ENCODE measurements at places on chromosomes 6 and 20.

- H3K36me3 ChIP-seq = peaks cover 31% of the 10 kb centered on the region
- H3K27me3 ChIP-seq = no peaks in the 10 kb centered on the region
- peaks cover 10% of the 10 kb centered on the region for H3K4me1 ChIP-seq
- H3K4me3 ChIP-seq = no peak overlapping the region
- peak overlapping the region; percentile 31 for H3K27ac ChIP-seq
- DNase-seq = no peak
Measured at GRCh38 chr20:50121858-50122271, 8.9 kb upstream of the UBE2V1 start.

- H3K4me1 ChIP-seq = no peaks in the 10 kb centered on the region
- H3K27me3 ChIP-seq = no peaks in the 10 kb centered on the region
- H3K36me3 ChIP-seq = no peaks in the 10 kb centered on the region
- no peak for DNase-seq
- no peak overlapping the region for H3K4me3 ChIP-seq
- H3K27ac ChIP-seq = no peak overlapping the region
Measured at GRCh38 chr6:169997930-169998218, 246.5 kb downstream of the ERMARD start.

DNA sequence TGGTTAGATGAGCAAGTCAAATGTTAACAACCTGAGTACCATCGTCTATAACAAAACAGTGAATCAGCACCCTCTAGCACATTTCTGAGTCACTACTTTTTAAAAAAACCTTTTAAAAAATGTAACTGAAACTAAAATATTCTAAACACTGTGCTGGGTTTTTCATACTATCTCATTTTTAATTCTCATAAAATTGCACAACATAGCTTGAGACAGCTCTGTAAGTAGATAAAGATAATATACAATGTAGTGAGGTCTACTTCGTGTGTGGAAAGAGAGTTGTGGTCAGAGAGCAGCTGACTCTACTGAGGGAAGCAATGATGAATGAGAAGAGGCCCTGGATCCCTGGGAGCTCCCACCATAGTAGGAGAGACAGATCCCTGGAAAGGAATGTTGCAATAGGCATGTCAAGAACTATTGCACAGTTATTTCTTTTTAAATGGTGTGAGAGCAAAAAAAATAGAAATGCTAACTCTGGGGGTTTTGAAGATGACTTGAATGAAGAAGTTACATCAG lies 13.6 kb upstream of the CALHM6 start:
- peaks cover 20% of the 10 kb centered on the region for H3K4me1 ChIP-seq
- no peaks in the 10 kb centered on the region for H3K27me3 ChIP-seq
- DNase-seq = no peak

GRCh38 chr6:109531446-109531845 lies 48.4 kb upstream of the ZBTB24 start:
- H3K4me1 ChIP-seq = no peaks in the 10 kb centered on the region
- H3K4me3 ChIP-seq = no peak overlapping the region
- DNase-seq = no peak
- H3K27me3 ChIP-seq = no peaks in the 10 kb centered on the region

DNA sequence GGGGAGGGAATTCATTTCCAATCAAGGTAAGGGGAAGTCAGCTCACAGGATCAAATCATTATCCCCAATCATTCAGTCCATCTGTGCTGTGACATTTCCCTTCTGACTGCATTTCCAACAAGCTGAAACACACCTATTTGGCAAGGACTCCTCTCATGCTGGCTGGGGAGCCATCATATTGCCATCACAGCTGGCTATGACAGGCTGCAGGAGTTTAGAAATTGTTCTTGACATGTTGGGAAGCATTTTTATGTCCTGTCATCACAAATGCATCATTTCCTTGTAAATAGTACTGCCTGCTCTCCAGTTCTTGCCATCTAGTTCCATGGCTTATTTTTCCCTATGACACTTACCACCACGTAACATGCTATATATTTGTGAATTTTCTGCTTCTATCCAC lies 113.9 kb upstream of the TMEM170B start:
- no peak overlapping the region for H3K27ac ChIP-seq
- no peak for DNase-seq
- peaks cover 5% of the 10 kb centered on the region for H3K27me3 ChIP-seq

GRCh38 chr20:49483696-49484123 lies 1.2 kb upstream of the KCNB1 start:
- peak overlapping the region; percentile 61 for H3K4me3 ChIP-seq
- no peak for DNase-seq
- H3K27me3 ChIP-seq = peaks cover 83% of the 10 kb centered on the region
- no peaks in the 10 kb centered on the region for H3K36me3 ChIP-seq
- H3K27ac ChIP-seq = no peak overlapping the region

DNA sequence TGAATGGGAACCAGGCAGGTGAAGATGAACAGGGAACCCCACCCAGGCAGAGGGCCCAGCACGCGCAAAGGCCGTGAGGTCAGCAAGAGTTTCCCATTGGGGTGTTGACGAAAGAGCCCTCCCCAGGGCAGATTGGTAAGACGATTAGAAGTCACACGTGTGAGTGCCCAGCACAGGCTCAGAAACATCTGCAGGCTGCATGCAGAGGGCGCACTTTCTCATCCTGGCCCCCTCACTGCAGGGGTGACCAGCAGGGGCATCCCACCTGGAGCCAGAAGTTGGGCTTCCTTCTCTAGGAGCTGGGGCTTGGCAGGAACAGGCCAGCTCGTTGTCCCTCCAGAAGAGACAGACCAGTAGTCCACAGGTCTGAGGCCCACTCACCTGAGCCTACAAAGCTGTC lies 38.4 kb downstream of the VSTM2L start:
- no peak overlapping the region for H3K4me3 ChIP-seq
- peaks cover 6% of the 10 kb centered on the region for H3K4me1 ChIP-seq
- DNase-seq = peak; percentile 64
- H3K36me3 ChIP-seq = no peaks in the 10 kb centered on the region
- H3K27me3 ChIP-seq = no peaks in the 10 kb centered on the region

- no peak for DNase-seq
- peaks cover 58% of the 10 kb centered on the region for H3K27me3 ChIP-seq
- no peaks in the 10 kb centered on the region for H3K36me3 ChIP-seq
- no peak overlapping the region for H3K27ac ChIP-seq
- peaks cover 11% of the 10 kb centered on the region for H3K4me1 ChIP-seq
Measured at GRCh38 chr20:38604873-38605303, 3.3 kb downstream of the ARHGAP40 start.

DNA sequence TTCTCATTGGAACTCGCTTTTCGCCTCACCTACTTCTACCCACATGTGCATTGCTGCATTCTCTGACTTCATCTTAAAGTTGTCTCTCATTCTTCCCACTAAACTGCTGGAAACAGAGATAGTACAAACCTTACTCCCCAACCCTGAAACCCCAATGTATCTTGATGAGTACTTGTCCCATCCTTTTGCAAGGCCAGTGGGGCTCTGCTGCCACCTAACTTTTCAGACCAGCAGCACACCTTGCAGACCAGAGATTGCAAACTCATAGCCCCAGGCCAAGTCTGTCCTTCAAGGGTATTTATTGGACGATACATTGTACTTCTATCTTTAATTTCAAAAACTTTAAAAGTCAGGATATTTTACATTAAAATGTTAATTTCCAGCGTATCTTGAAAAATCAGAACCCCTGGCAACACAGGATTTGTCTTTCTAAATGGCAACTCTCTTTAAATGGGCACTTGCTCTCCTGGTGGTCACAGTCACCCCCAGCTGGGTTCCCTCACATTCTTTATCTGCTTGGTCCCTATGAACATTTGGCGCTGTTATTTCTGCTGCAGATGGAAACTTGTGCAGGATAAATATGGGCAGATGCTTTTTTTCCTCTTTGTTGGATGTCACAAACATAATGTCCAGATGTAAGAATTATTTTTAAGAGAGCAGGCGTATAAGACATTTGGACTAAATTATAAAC lies 83.9 kb downstream of the SOD2 start:
- no peaks in the 10 kb centered on the region for H3K27me3 ChIP-seq
- no peak for DNase-seq
- no peak overlapping the region for H3K4me3 ChIP-seq
- H3K36me3 ChIP-seq = no peaks in the 10 kb centered on the region

DNA sequence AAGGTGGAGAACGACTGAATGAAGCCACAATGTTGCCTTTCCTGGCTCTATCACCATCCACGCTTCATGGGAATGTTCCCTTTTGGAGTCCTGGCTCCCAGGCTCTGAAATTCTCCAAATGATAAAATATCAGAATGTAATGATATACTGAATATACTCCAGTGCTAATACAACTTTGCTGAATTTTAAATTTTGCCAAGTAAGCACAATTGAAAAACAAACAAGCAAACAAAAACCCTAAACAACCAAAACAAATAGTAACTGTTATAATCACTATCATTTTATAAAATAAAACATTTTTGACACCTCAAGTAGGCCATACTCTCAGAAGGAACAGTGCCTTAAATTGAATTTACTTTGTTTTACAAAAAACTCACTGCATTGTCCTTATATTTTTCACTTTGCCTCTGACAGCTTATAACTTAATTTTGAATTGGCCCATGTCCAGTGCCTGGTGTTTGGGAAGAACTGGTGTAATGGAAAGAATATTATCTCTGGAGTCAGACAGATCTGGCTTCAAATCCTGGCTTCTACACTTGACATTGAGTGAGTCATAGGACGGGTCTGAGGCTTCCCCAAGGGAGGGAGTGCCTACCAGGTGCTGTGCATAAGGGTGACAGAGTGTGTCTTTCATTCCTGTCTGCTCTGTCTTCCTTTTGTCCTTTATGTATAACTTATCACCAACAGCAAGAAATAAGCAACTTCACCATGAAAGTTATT lies 698.3 kb downstream of the EPM2A start:
- H3K36me3 ChIP-seq = no peaks in the 10 kb centered on the region
- peaks cover 13% of the 10 kb centered on the region for H3K27me3 ChIP-seq
- H3K27ac ChIP-seq = no peak overlapping the region

- H3K27ac ChIP-seq = peak overlapping the region; percentile 24
- no peaks in the 10 kb centered on the region for H3K27me3 ChIP-seq
- H3K36me3 ChIP-seq = no peaks in the 10 kb centered on the region
- no peak for DNase-seq
- H3K4me1 ChIP-seq = peaks cover 29% of the 10 kb centered on the region
Measured at GRCh38 chr20:25230166-25230831, 17.6 kb upstream of the PYGB start.

DNA sequence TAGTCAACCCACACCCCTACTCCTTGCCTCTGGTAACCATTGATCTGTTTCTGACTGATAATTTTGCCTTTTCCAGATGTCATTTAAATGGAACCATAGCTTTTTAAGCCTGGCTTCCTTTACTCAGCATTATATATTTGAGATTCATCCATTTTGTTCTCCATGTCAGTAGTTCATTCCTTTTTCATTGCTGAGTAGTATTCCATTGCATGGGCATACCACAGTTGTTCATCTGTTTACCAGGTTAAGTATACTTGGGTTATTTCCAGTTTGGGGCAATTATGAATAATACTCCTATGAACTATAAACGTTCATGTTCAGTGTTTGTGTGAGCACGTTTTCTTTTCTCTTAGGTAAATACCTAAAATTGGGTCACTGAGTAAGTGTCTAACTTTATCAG lies 25.1 kb downstream of the FGD2 start:
- DNase-seq = no peak
- no peaks in the 10 kb centered on the region for H3K27me3 ChIP-seq
- no peaks in the 10 kb centered on the region for H3K36me3 ChIP-seq
- H3K27ac ChIP-seq = peak overlapping the region; percentile 26
- H3K4me3 ChIP-seq = no peak overlapping the region

DNA sequence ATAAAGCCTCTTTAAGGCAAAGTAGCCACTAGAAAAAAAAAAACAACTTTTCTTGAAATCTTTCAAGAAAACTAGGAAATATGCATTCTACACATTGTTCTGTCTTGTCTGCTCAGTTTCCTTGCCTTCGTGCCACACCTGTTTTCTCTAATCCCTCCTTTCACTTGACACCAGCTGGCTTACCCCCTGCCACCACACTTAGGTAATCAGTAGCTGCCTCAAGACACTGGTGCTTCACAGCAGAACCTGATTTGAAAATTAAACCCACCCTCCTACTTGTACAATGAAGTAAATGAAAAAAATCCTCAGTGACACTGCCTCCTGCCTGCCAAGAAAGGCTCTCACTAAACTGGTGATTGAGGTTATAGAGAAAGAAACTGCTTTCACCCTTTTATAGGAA lies 45.8 kb upstream of the SCML4 start:
- H3K27ac ChIP-seq = peak overlapping the region; percentile 39
- peaks cover 9% of the 10 kb centered on the region for H3K36me3 ChIP-seq
- no peak overlapping the region for H3K4me3 ChIP-seq
- H3K4me1 ChIP-seq = peaks cover 5% of the 10 kb centered on the region
- no peaks in the 10 kb centered on the region for H3K27me3 ChIP-seq
- DNase-seq = no peak

DNA sequence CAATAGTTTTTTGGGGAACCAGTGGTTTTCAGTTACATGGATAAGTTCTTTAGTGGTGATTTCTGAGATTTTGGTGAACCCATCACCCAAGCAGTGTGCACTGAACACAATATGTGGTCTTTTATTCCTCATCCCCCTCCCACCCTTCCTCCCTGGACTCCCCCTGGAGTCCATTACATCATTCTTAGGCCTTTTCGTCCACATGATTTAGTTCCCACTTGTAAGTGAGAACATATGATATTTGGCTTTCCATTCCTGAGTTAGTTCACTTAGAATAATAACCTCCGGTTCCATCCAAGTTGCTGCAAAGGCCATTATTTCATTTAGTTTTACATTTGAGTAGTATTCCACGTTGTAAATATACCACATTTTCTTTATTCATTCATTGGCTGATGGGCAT lies 28.3 kb downstream of the RPP40 start:
- no peak overlapping the region for H3K27ac ChIP-seq
- H3K4me1 ChIP-seq = peaks cover 5% of the 10 kb centered on the region
- no peak overlapping the region for H3K4me3 ChIP-seq
- H3K36me3 ChIP-seq = peaks cover 4% of the 10 kb centered on the region
- DNase-seq = no peak
- H3K27me3 ChIP-seq = no peaks in the 10 kb centered on the region

DNA sequence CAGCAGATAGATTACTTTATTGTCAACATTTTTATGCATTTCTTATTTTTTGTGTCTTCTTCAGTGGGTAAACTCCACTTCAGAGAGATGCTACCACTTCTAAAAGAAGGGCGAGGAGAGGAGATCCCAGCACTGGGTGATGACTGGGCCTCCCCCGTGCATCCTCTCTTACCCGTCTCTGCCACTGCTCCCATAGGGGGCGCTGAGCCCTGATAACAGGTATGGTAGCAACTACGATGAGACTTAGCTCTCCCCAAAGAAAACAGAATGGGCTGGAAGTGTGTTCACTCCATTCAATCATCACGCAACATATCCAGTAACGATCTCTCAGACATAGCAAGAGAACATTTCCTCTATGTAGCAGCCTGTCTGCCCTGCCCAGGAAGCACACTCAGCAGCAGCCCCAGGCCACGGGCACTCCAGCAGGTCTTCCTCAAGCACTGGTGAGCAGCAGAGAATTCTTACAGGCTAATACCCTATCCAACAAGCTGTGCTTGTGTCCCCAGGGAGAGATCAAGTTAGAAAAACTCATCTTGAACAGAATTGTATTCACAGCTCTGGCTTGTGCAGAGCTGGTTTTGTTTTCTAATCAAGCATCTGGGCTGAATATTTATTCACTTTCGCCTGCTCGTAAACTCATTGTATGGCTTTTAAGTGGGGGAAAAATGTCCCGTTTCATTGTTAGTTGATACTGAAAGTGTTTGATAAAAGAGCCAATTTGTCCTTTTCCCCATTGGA lies 533.1 kb upstream of the CDH4 start:
- peaks cover 16% of the 10 kb centered on the region for H3K27me3 ChIP-seq
- DNase-seq = no peak
- no peaks in the 10 kb centered on the region for H3K36me3 ChIP-seq
- H3K4me3 ChIP-seq = no peak overlapping the region
- no peaks in the 10 kb centered on the region for H3K4me1 ChIP-seq
- no peak overlapping the region for H3K27ac ChIP-seq

Data from type B pancreatic cell (in vitro differentiated cells).